Tracheal epithelial cell (primary cell): ENCODE measurements at places on chromosomes 6 and 20. TPM values are rescaled to one million over a fixed set of nuclear protein-coding genes. Genes with fewer than 3 reads are reported as not detected.

The HLA-DQB1 gene
- total RNA-seq = 7.7 TPM in 1 of 2 replicates, not detected in the other

The PRSS35 gene
- under 0.01 TPM in 1 of 2 replicates, not detected in the other for total RNA-seq

The SLC9A8 gene
- 2.1 and 3.6 TPM in 2 replicates for total RNA-seq

The APCDD1L gene
- 1.7 TPM in 1 of 2 replicates, not detected in the other for total RNA-seq

The CRISP3 gene
- total RNA-seq = not detected in 2 replicates

The STAU1 gene
- 37.1 and 48.0 TPM in 2 replicates for total RNA-seq
